ENCODE measurements at places on chromosomes 3 and 15.

GRCh38 chr15:39365161-39365560 lies 215.7 kb upstream of the THBS1 start:
- DNase-seq: no peak

DNA sequence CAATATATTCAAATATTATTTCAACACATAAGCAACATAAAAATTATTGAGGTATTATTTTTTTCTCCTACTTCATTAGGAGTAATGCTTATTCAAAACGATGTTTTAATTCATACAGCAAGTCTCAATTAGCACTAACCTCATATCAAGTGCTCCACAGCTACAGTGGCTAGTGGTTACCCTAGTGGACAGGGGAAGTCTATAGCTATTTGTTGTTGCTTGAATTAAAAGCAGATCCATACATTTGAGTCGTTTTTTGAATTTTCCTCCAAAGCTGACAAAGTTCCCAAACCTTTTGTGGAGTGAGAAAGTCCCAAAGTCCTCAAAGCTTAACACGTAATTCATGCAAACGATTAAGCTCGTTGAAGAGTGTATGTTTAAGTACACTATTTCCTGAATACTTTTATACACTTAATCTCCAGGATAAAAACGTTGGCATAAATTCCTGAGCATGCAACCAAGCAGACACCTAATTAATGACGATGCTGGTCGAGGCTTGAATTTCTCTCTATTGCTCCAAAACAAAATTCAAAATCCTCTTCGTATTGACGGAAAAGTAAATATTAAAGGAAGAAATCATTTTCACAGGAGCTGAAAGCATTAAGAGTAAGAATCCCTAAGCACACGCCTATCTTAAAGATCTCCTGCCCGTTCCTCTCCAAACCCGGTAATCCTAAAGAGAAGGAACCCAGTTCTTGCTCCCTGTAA lies 985 bp downstream of the VPS13C start:
- DNase-seq: no peak

GRCh38 chr3:175274056-175274455 lies 414.9 kb downstream of the NAALADL2 start:
- no peak for DNase-seq

DNA sequence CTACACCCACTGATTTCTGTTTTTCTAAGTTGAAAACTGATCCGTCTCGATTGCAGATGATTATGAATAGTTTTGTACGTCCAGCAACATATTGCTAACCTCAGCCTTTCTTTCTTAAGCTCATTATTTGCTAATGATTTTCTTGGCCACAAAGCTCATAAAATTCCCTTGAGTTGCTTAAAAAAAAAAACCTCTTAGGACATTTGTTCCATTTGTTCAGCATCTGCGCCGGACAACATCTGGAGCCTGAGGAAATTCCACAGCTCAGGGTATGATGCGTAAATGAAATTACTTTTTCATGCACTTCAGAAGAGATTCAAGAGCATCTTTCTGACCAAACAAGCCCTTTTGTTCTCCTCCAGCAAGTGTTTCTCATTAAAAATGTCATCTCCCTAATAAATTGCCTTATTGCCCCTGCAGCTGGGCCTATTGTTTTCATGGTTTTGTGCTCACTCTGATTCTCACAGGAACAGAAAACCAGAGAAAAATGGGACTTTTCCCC lies 249.1 kb upstream of the MCTP2 start:
- no peak for DNase-seq

- DNase-seq: no peak
Measured at GRCh38 chr3:147371771-147372340, 34.5 kb downstream of the ZIC4 start.

DNA sequence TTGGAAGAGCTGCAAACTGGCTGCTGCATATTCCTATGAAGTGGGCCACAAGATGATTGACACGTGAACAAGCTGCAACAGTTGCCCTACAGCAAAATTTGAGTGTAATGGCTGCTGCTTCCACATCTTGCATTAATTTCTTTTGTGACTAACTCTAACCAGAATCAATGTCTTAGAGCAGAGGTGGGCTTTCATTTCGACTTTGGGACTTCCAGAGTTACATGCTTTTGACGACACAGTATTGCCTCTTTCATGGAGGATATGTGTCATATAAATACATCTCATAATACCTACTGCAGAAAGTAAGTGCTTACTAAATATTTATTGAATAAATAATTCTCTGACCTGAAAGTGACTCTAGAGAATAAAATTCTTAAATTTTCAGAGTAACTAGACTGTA lies 340.7 kb upstream of the KCNH8 start:
- DNase-seq: no peak

DNA sequence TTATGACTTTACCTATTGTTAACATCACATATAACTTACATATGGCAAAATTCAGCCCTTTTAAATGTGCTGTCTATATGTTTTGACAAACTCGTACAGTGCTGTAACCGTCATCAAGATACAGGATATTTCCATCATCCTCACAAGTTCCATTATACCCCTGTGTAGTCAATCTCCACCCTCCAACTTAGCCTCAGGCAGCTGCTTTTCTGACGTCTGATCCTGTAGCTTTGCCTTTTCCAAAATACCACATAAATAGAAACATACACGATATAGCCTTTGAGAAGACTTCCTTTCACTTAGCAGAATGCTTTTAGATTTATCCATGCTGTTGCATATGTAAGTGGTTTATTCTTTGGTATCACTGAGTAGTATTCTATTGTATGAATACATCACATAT lies 47.1 kb downstream of the SLC12A1 start:
- DNase-seq: peak; percentile 80

GRCh38 chr3:10268930-10269329 lies 20.7 kb downstream of the TATDN2 start:
- DNase-seq: no peak

DNA sequence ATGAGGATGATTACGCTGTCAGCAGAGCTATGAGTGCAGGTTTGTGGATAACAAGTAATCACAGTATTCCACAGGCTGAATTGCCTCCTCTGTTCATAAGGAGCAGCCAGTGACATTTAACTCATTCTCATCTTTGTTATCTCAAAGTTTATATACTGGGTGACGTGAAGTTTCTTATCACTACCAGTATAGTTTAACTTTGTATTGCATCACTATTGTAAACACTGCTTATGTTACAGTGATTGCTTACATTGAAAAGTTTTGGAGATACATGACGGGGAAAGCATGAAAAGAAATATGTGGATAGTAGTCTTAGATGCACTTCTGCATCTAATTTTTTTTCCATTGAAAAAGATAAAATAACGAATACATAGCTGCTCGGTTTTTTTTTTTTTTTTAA lies 429.7 kb downstream of the VGLL3 start:
- DNase-seq: no peak

GRCh38 chr3:179156170-179156569 lies 8.0 kb downstream of the PIK3CA start:
- no peak for DNase-seq

GRCh38 chr3:71429597-71429988 lies 153.9 kb downstream of the FOXP1 start:
- DNase-seq: no peak

GRCh38 chr3:107669669-107670068 lies 146.9 kb downstream of the BBX start:
- no peak for DNase-seq

DNA sequence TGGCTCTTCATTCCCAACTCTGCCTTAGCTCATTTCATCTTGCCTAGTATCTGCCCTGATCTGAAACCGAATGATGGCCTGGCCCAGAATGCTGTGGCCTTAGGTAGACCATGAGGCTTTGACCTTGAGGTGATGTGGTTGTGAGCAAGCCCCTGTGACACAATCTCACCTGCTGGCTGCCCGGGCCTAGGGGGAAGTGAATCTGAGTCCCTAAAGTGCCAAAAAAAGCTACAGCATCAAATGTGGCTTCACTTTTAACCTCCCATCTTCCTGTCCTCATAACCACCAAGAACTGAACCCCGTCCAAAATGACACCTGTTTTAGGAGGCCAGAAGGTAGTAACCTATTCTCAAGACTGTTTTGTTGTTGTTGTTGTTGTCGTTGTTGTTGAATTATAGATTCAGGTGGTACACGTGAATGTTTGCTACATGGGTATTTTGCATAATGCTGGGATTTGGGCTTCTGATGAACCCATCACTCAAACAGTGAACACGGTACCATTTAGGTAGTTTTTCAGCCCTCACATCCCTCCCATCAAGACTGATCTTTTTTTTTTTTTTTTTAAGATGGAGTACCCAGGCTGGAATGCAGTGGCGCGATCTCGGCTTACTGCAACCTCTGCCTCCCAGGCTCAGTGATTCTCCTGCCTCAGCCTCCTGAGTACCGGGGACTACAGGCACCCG lies 54.6 kb downstream of the MCCC1 start:
- no peak for DNase-seq

- no peak for DNase-seq
Measured at GRCh38 chr15:49060710-49061495, 14.7 kb upstream of the SECISBP2L start.

- no peak for DNase-seq
Measured at GRCh38 chr15:40204100-40204499, 34.8 kb upstream of the PAK6 start.

DNA sequence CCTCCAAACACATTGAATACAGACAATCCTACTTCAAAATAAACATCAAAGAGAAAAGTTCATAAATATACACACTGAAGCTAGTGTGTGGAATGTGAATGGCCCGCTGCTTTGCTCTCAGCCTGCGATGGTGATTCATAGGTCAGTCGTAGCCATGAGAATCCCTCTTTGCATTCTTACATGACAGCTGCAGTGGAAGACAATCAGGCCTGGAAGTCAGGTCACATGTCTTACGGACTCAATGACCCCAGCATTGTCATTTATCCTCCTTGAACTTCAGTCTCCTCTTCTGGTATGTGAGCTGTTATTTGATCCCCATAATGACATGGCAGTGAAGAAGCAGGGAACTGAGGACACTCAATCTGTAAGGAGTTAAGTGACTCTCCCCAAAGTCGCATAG lies 217.8 kb upstream of the EOMES start:
- DNase-seq: peak; percentile 81

- DNase-seq: no peak
Measured at GRCh38 chr3:34483311-34483887, 685.0 kb downstream of the PDCD6IP start.

GRCh38 chr3:148262980-148263379 lies 434.7 kb upstream of the AGTR1 start:
- DNase-seq: no peak

DNA sequence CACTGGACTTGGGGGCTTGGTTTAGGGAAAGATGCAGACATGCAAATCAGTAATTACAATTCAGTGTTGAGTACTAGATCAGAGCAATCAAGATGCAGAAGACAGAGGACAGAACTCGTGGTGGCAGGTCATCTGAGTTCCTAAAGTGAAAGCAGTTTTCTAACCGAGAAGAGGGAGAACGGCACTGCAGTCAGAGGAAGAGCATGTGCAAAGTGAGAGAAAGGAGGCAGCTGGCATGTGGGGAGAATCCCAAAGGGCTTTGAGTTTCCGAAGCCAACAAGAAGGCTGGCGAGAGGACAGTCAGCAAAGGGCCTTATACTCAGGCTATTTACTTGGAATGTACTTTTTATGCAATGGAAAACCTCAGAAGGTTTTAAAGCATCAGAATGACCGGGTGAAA lies 87.0 kb downstream of the ANP32A start:
- no peak for DNase-seq

DNA sequence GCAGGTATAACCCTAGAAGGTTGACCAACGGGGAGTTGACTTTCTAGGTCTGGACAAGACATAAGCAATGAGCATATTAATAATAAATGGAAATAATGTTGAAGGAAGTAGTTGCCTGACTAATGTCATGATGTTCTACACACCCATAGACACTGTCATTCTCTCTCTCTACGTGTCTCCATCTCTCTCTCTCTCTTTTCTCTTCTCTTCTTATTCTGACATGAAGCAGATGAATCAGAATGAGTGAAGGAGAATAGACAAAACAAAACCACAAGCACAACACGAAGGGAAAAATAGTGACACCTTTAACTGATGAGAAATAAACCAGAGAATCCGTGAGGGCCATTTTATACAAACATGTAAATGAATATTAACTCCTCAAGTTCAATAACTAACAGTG lies 26.7 kb upstream of the CCDC80 start:
- no peak for DNase-seq

- DNase-seq: no peak
Measured at GRCh38 chr3:157354254-157354653, 82.4 kb upstream of the PTX3 start.

DNA sequence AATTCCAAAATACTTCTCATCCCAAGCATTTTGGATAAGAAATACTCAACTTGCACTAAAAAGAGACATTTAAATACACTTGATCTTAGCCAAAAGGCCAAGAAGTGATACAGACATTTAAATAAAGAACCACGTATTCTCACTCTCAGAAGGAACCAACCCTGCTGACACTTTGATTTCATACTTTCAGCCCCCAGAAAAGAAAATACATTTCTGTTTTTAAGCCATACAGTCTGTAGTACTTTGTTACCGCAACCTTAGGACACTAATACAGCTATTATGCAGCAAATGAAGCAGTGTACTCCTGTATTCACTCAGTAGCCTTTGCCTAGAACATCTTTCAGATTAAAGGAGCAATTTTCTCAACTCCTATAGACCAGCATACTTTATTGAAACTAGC lies 86.7 kb downstream of the TBC1D5 start:
- no peak for DNase-seq

- no peak for DNase-seq
Measured at GRCh38 chr15:99565049-99565298, 810 bp upstream of the MEF2A start.

DNA sequence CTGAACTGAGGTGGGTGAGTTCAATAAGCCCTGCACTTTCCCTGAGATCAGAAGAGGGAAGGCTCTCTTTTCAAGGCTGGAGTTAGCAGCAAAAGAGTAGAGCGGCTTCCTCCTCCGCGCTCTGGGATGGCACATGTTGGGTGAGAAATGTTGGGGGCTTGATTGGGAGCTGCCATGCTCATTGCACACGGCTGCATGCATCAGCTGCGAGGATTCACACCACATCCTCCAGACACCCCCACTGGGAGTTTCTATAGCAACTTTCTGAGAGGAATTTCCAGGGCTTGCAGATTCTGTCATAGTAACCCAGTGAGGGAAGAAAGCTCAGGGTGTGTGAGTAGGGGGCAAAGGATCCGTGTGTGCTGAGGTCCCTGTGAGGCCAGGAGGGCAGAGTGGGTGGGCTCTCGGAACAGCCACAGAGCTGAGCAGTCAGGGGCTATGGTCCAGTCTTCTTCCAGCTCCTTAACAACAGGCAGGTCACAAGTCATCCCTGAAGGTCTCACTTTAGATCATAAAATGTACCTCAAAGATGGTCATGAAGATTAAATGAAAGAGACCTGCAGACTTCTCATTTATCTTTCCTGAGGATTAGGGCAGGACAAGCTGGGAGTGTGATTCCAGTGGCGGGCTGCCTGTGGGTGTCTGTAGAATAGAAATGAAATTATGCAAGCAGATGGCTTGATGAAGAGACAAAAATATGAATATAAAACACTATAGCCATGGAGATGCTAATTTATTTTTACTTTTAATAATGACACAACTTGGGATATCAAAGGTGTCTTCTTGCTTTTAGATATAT lies 75.7 kb upstream of the CHRNA7 start:
- DNase-seq: no peak

GRCh38 chr3:62888180-62888579 lies 13.0 kb upstream of the CADPS start:
- no peak for DNase-seq

- peak; percentile 40 for DNase-seq
Measured at GRCh38 chr3:190265796-190266195, 56.5 kb downstream of the CLDN1 start.

Measured in foreskin melanocyte (primary cell).